Activated T-helper 9 cell treated with anti-CD3 and anti-CD28 coated beads, Interleukin-2, amount 50 U/mL, for 16 hours (primary cell): ENCODE measurements at places on chromosomes 16 and 17.

GRCh38 chr17:82938873-82939620 lies 99.2 kb upstream of the ZNF750 start:
- DNase-seq: no peak

GRCh38 chr16:51153577-51154031 lies 2.5 kb upstream of the SALL1 start:
- no peak for DNase-seq

DNA sequence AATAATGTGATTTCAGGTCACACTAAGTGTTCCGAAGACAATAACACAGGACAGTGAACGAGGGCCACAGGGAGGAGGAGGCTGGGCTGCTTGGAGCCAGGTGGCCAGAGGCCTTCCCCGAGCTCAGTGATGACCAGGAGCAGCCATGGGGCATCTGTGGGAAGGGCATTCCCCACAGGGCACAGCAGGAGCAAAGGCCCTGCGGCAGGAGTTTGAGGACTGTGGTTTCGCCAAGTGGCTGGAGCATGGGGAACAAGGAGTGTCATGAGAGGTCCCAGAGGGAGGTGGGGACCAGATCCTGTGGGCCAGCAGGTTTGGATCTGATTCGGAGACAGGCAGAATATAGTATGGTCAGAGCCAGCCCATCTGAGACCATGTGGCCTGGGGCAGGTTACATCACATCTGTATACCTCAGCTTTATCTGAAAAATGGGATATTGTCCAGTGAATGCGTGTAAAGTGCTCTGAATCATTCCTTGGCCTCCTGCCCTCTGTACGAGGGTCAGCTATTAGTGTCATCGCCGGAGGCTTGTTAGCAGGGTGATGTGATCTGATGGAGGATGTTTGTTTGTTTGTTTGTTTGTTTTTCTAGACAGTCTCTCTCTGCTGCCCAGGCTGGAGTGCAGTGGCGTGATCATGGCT lies 176.8 kb downstream of the KATNIP start:
- DNase-seq: no peak

- DNase-seq: no peak
Observed at GRCh38 chr16:11100239-11100750, 155.7 kb downstream of the SOCS1 start.

GRCh38 chr17:8222380-8222629 lies 11.9 kb upstream of the AURKB start:
- DNase-seq: no peak

DNA sequence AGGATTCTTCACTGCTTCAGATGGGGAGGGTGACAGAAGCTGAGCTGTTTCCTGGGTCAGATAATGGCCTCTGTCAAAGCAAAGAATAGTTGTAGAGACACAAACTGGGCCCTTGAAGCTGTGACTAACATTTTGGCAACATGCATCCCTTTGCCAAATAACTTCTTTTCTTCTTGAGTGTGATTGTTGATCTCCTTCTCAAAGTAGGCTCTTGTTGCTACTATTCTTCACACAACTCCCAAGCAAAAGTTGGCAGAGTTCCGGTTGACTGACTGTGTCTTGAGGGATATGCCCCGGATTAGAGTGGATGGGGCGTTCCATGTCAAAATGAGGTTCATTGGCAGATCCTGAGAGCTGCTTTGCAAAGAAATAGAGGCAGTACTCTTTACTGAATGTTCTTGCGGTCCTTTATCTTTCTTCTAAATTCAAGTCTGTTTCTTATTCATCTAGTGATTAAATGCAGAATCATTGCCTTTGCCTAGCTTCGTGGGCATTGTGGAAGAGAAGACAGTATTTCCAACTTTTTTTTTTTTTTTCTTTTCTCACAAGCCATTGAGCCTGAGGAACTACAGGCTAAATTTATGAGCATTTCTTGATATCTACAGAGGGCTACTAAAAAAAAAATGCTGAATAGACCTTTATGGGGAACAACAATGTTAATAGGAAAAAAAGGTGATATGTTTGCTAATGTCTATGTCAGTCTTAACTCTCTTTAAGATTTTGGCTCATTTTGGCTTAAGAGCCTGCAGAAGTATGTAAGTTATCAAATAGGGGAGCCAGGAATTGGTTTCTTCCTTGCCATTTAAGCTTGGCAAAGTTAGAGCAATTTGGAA lies 5.8 kb downstream of the WIPF2 start:
- no peak for DNase-seq

DNA sequence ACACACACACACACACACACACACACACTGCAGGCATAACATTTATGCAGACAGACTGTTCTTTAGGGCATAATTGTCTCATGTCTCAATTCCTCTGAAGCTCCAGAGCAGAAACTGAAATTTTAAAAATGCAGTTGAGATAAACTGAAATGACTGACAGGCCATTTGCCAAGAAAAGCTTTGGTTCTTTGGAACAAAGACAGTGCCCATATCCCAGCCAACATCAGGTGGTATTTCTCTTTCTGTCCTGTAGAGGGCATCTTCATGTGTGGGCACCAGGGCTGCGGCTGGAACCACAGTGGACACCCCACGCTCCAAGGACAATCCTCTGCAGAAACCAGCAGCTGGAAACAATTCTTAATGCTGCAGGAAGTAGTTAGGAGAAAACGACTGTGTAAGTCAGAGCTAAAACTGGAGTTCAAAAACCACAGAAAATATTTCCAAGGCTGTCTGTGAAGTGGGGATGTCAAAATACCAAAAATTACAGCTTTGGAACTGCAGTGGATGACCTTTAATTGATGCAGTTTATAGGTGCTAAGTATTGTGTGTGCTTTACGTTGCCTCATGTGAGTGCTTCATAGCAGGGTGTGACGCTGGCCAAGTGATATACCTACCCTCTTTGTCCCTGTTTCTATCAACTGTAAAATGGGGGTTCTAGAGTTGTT lies 10.6 kb upstream of the MEFV start:
- DNase-seq: no peak

DNA sequence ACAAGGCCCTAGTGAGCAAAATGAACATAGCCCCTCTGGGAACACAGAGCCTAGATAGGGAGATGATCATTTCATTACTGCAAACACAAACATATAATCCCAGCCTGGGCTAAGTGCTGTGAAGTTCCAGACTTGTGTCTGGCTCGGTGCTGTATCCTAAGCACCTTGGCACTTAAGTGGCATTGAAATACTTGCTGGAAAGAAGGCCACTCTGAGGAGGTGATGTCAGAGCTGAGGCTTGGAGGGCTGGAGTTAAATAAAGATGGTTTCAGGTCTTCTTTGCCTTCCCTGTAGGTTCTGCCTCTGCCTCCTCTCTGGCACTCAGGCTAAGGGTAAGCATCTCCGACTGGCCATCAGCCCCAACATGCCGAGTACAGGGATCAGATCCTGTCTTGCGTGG lies 2.4 kb upstream of the CACNA1G start:
- DNase-seq: no peak

DNA sequence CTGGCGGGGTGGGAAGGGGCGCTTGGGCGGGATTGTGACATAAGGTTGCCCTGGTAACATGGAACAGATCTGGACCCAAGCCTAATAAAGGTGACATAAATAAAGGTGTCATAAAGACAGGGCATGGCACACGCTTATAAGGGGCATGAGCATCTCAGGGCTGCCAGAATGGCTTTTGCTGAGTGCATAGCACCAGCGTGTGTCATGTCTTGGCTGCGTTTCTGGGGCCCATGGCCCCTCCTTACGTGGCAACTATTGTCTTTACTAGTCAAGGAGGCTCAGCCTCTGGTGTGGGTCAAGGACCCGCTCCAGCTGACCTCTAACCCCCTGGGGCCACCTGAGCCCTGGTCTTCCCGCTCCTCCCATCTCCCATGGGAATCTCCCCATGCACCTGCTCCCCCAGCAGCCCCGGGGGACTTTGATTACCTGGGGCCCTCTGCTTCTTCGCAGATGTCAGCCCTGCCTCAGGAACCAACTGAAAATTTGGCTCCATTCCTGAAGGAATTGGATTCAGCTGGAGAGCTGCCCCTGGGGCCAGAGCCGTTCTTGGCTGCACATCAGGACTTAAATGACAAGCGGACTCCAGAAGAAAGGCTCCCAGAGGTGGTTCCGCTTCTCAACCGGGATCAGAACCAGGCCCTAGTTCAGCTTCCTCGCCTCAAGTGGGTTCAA lies 13.9 kb downstream of the LRRC37B start:
- no peak for DNase-seq

- no peak for DNase-seq
Observed at GRCh38 chr17:17824783-17825614, 11.8 kb downstream of the SREBF1 start.

DNA sequence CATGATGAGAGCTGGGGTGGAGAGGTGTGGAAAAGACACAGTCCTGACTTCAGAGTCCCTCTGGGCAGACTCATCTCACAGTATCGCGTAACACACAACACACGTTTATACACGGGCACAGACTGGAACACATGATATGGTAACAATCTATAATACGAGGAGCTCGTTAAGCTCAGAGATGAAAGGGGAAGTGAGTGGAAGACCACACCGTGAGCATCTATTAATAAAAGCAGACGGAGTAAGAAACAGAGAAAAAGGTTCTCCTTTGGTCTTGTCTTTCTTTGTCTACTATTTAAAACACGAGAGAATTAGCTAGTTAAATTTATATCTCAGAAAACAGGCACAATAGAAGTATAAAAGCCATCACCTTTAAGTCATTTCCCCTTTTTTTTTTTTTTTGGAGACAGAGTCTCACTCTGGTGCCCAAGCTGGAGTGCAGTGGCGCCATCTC lies 13.5 kb downstream of the ANKRD11 start:
- DNase-seq: no peak

- DNase-seq: no peak
Observed at GRCh38 chr16:20484726-20485125, 33.4 kb downstream of the ACSM2A start.

GRCh38 chr16:48103591-48103990 lies 52.2 kb downstream of the ABCC12 start:
- no peak for DNase-seq

- peak; percentile 62 for DNase-seq
Observed at GRCh38 chr17:14205992-14206461, 30.6 kb downstream of the CDRT15 start.

DNA sequence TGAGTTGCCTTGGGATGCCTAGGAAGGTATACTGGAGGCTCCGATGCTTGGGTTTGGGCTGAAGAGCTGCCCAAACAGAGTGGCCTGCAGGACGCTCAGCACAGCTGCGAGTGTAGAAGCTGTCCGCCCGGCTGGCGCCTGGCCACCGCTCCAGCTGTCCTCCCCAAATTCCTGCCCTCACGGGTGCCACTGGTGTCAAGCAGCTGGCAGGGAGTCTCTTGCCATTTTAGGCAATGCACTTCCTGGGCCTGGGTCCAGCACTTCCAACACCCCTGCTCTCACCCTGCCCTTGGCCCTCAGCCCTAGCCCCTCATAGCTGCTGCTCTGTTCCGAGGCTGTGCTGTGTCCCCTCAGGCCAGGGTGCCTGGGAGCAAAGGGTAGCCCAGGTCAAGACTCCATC lies 5.2 kb upstream of the PKMYT1 start:
- no peak for DNase-seq

DNA sequence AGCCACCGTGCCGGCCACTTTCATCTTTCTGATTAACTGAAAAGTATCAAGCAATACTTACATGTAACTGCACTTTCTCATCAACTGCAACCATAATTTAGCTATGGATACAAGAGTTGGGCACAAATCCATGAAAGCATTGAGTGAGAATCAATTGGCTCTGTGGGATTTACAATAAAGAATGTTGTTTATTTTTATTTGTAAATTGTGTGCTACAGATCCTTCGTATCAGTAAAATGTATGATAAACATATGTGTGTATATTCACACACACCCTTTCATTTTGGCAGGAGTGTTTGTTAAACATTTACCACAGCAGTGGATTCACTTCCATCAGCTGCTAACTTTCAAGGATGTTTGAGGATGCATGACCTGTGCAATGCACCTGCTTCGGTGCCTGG lies 411.0 kb downstream of the WWOX start:
- DNase-seq: no peak

GRCh38 chr16:76195056-76195455 lies 82.1 kb upstream of the CNTNAP4 start:
- no peak for DNase-seq

DNA sequence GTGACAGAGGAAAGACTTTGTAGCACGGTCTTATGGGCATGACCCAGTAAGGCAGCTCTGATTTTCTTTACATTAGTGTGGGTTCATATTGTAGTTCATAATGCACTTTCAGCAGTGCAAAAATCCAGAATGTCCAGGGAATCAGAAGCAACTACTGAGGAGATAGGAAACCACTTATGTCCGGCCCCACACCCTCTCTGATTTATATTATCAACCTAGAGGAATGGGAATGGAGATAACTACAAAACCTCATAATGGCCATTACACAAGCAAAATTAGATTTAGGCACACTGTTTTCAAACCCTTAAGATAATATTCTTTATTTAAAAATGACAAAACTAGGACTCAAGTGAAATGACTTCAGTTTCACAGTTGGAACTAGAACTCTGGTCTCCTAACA lies 7.9 kb downstream of the MAP2K4 start:
- DNase-seq: no peak

DNA sequence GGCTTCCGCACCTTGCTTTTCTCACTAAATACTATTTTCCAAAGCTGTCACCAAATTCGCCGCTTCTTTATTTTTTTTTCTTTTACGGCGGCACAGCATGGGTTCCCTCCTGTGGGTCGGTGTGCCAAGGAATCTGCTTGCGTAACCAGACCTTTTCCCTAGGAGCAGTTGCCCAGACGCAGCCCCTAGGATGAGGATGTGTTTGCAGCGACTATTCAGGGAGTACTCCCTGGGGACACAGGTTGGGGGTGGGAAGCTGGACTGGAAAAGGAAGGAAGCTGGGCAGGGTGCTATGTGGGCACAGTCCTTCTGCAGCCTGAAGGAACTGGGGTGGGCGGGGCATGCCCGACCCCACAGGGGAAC lies 49.0 kb upstream of the ZCCHC14 start:
- DNase-seq: no peak

DNA sequence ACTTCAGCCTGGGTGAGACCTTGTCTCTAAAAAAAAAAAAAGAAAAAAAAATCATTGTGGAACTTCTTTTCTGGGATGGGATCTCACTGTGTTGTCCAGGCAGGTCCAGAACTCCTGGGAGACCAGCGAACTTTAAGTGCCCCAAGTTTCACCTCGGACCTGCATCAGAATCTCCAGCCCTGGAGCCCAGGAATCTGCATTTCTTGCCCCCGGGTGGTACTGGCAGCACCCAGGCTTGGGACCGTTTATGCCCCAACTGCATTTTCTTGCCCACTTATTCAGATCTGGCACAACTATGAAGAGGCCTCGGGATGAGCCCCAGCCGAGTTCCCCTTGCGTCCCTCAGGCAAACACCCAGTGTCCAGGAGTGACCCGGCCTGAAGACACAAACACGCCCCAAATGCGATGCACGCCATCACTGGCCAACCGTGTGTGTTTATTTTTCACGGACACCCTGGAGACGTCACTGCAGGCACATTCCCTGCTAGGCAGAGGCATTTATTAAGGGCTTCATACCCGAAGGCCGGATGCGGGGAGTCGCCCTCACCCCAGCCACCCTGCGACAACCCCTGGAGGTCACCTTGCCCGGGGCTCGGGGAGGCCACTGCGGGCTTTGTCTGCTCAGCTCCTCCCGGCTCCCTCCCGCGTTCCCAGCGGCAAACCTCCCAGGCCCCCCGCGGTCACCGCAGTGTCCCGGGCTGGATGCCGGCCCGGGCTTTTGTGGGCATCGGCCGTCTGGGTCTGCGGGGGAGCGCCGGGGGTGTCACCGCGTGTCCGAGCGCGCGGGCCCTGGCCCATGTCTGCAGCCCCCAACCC lies 684 bp upstream of the SPIRE2 start:
- no peak for DNase-seq

- no peak for DNase-seq
Observed at GRCh38 chr17:55728833-55729232, 6.2 kb upstream of the TMEM100 start.
